Stimulated activated naive CD8-positive, alpha-beta T cell treated with anti-CD3 and anti-CD28 coated beads, Interleukin-15, amount 100 ng/mL, for 72 hours (primary cell): ENCODE measurements at places on chromosomes 7 and 10.

- no peak for DNase-seq
These were observed 759.9 kb downstream of the LRMDA start for GRCh38 chr10:76191336-76191735.

- DNase-seq: no peak
These were observed 8.6 kb upstream of the RFC2 start for GRCh38 chr7:74262639-74263398.

DNA sequence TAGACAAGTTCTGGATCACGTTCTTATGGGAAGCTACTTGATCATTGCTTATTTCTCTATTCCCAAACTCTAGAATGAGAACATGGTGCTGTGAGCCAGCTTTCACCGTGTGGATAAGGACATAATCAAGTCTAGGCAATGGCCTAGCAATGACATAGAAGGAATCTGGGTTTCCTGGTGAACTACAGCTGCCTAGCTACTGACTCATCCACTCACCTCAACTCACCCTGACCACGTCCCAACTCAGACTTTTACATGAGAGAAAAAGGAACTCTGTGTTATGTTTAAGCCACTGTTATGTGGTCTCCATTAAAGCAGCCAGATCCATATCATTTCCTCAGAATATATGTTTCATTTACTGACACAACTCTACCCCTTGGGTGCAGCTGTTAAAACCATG is 18.8 kb upstream of the MET start:
- no peak for DNase-seq

DNA sequence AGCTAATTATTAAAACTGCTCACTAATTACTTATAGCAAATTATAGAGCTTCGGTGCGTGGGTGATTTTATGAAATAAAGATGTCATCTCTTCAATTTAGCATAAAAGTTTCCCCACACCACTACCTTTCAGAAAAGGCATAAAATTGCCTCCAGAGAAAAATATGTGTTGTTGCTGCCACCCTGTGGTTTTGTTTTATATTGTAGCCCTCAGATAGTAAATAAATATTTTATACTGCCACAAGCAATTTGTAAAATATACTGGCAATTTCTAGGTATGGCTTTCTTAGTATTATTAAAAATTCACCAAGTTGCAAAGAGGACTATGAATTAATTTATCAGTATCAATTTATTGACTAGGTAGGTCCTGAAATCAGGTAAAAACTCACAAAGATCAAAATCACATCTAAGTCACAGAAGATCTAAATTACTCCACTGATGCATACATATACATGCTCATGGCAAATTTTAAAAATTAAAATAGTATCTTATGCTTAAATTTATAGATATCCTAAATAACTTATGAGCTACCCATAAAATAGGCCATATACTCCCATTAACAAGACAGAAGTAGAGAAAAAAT is 26.5 kb downstream of the ASNS start:
- no peak for DNase-seq

DNA sequence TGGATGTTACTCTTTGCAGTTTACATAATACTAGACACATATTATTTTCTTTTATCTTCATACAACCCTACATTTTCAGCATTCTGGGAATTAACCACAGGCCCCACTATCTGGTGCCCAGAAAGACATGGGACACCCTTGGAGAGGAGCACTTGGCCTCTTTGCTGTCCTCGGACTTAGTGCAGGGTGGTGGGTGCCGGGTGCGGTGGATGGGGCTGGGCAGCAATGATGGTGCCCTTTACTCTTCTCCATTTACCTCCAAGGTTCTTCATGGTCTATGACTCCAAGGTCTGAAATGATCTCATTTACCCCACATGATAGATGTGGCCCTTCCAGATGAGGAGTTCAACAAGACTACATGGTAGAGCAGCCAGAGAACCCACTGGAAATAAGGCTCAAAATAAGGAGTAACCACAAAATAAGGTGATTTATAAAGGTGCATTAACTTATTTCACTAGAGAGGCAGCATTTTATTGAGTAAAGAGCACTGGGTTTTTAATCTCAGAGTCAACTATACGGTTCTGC is 56.2 kb upstream of the IGFBP3 start:
- DNase-seq: no peak

GRCh38 chr10:69403519-69403918 is 13.2 kb downstream of the TACR2 start:
- DNase-seq: no peak
